ENCODE measurements at places on chromosomes 4 and X.
A peak's percentile ranks its signal among the peaks of the same experiment; 100 is the strongest.

DNA sequence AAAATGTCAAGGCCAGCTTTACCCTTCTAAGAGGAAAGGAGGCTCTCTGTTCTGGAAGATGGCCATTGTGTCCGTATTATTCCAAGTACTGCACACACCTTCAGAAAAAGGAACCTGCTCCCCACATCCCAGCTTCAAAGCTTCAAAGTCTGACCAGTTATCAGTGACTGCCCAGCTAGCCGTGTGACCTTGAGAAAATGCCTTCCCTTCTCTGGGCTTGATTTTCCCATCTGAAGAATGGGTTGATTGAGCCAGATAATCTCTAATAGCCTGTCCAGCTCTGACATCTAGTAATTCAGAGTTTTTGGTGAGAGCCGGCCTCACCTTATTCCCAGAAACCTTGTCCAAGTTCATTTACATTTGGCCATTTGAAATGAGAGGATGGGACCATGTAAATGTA lies 3.0 kb downstream of the LONRF3 start:
- DNase-seq: no peak

GRCh38 chr4:41359836-41360213 lies 103.1 kb downstream of the UCHL1 start:
- DNase-seq: no peak

GRCh38 chr4:142631836-142632235 lies 214.3 kb downstream of the INPP4B start:
- DNase-seq: no peak

- DNase-seq: no peak
Observed at GRCh38 chr4:119100655-119101054, 35.0 kb upstream of the MYOZ2 start.

GRCh38 chrX:44400588-44400987 lies 57.1 kb upstream of the EFHC2 start:
- no peak for DNase-seq

GRCh38 chrX:4043951-4044350 lies 330.5 kb upstream of the PRKX start:
- no peak for DNase-seq

DNA sequence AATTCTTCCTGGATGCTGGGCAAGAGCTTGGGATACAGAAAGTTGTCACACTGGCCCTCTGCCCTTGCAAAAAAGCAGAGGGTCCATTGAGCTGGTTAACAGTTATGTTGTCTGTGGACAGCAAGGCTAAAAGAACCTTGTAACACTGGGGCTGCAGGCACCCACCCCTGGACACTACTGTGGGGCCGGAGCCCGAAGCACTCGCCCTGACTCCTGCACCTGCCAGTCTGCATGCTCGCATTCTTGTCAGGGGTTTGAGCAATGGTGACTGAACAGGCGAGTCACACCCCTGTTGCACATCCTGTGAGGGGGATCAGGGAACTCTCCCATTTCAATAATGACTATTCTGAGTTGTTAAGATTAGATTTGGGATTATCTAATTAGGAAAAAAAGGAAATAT lies 23.6 kb downstream of the ADH4 start:
- DNase-seq: no peak

GRCh38 chr4:184259866-184260265 lies 42.2 kb upstream of the ENPP6 start:
- DNase-seq: no peak

DNA sequence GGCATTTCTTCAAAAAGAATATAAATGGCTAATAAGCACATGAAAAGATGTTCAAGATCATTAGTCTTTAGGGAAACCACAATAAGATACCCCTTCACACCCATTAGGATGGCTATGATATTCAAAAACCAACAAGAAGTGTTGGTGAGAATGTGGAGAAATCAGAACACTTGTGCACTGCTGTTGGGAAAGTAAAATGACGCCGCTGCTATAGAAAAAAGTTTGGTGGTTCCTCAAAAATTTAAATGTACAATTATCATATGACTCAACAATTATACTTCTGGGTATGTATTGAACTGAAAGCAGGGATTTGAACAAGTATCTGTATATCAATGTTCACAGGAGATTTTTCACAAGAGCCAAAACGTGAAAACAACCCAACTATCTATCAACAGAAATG lies 29.4 kb upstream of the NEUROG2 start:
- no peak for DNase-seq

GRCh38 chrX:47191331-47191730 lies 2.3 kb upstream of the UBA1 start:
- no peak for DNase-seq

- DNase-seq: no peak
Observed at GRCh38 chrX:103250977-103251376, 4.0 kb downstream of the TCEAL8 start.

GRCh38 chrX:17740137-17741122 lies 3.1 kb downstream of the SCML1 start:
- no peak for DNase-seq

DNA sequence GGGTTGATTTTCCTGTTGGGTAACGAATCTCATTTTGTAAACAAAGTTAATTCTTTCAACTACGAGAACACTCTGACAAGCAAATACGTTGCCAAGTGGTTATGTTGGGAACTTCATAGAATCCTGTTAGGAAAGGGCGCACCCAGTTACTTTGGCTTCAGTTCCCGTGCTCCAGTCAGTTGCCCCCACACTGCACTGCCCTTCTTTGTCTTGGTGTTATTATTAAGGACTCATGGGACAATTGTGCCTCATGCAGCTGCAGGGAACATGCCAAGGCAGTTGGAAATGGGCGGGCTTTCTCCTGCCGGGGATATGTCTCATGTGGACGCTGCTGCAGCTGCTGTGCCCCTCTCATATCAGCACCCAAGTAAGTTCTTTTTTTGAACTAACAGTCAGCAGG lies 28.9 kb downstream of the OFD1 start:
- peak; percentile 83 for DNase-seq

DNA sequence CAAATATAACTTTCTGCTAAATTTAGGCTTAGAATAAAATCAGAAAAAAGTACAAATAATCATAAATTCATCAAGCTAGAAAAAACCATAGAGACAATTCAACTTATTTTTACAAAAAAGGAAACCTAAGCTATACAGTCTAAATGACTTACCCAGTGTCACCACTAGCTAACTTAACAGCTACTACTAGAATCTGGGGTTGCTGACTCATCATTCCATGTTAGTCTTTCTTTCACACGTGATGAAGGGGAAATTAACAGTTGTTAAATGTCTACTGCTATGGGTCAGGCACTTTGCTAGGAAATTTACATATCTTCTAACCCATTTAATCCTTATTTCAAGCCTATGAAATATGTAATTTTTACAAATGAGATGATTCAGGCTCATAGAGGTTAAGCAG lies 349.3 kb upstream of the GALNT7 start:
- no peak for DNase-seq

DNA sequence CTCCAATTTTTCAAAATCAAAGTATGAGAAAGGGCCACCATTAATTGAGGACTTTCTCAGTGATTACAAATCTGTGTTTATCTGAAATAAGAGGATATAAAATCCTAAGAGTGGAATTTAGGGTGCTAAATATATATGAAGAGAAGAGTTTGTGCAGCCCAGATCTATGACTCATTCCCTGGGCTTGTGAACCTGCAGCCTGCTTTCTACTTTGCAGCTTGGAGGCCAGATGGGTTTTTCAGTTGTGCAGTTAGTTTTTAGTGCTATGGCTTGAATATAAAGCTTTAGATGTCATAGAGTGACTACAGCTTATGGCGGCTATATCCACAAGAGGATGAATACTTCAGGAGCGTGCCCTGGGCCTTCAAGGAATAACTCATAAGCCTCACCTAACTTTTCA lies 1391.1 kb downstream of the FSTL5 start:
- DNase-seq: no peak

- DNase-seq: no peak
Observed at GRCh38 chr4:92091335-92091734, 212.4 kb upstream of the GRID2 start.

GRCh38 chrX:46617906-46618305 lies 44.3 kb downstream of the CHST7 start:
- no peak for DNase-seq

DNA sequence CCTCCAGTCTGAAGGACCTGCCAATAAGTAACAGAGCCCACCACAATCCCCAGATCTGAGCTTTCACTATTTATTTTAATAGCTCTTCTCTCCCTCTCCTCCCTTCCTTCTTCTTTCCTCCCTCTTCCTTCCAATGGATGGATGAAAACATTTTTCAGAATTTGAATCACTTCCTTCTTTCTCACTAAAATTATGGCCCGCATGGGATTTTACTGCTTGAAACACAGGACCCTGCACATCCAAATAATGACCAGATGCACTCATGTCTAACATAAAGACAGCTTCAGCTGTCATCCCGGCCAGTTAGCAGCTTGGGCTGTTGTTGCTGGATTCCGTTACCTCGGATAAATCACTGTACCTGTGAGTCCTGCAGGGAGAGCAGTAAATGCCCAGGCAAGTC lies 5.4 kb upstream of the PHEX start:
- no peak for DNase-seq

GRCh38 chrX:87160435-87161010 lies 357.1 kb upstream of the KLHL4 start:
- DNase-seq: no peak

GRCh38 chr4:48133669-48134068 lies 381 bp downstream of the TXK start:
- DNase-seq: no peak

- DNase-seq: no peak
Observed at GRCh38 chr4:131207589-131207988, 1941.5 kb upstream of the PCDH10 start.

DNA sequence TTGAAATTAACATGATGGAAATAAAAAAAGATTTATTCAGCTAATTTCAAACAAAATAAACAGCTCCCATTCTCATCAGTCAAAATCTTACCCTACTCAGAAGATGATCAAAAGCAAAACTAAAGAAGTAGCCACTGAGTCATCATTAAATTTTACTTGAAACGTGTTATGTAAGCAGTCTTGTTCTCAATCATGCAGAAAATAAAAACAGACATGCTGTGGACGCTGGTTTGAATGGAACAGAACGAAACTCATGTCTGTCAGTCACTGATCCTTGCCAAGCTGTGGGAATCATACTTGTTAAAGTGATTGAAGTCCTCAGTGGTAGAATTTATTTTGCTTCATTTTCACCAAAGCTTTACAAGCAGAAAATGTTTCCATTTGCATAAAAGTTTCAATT lies 77.2 kb upstream of the TLR3 start:
- DNase-seq: no peak

- DNase-seq: no peak
Observed at GRCh38 chrX:100090931-100091330, 319.1 kb downstream of the PCDH19 start.

DNA sequence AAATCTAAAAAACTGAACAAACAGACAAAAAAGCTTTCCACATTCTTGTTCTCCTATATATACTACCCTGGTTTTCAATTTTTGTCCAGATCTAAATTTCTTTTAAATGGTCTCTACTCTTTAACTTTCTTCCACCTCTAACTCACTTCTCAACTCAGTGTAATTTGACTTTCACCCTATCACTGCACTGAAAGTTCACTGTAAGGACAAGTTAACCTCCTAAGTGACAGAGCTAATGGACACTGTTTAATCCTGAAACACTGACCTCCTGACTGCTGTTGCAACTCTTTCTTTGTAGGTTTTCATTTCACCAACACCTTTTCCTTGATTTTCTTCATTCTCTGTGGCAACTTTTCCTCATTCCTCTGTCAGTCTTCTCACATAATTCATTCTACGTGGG lies 50.0 kb downstream of the ATOH1 start:
- no peak for DNase-seq

- no peak for DNase-seq
Observed at GRCh38 chr4:82823062-82823461, 24.5 kb upstream of the SCD5 start.

GRCh38 chr4:39369301-39369700 lies 3.1 kb upstream of the RFC1 start:
- DNase-seq: no peak

- DNase-seq: no peak
Observed at GRCh38 chr4:94226763-94227162, 19.1 kb downstream of the SMARCAD1 start.

GRCh38 chrX:107659768-107660167 lies 31.5 kb downstream of the PRPS1 start:
- no peak for DNase-seq

GRCh38 chr4:91345632-91346031 lies 958.1 kb upstream of the GRID2 start:
- DNase-seq: no peak

GRCh38 chr4:143549928-143550327 lies 36.4 kb downstream of the SMARCA5 start:
- no peak for DNase-seq

- no peak for DNase-seq
Observed at GRCh38 chrX:154505734-154506133, 10.3 kb downstream of the FAM3A start.

- no peak for DNase-seq
Observed at GRCh38 chrX:40663880-40664630, 16.7 kb upstream of the CXorf38 start.

GRCh38 chrX:69113723-69114122 lies 51.5 kb downstream of the PJA1 start:
- no peak for DNase-seq

DNA sequence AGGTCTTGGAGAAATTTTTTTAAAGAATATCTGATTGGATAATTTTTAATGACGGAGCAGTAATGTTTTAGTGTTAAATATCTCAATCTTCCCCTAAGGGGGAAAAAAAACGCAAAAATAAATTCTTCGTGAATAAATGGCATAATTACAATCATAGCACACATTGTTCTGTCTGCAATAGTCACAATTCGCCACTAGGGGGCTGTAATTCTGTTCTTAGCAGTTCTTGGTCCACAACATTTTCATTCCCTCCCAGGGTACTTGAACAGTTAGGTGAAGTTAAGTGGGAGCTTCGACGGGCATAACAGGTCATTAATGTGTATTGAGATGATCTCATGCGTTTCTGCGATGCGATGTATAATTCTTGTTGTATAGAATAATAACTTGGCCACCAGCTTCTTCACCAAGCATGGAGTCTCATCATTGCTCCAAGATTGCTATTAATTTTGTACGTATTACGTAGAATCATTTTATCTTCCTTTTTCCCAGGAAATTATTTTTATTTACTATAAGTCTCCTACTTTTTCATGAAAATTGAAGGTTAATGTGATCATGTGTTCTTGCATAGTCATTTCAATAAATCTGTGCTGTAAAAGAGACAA lies 27.2 kb downstream of the HTR2C start:
- no peak for DNase-seq

DNA sequence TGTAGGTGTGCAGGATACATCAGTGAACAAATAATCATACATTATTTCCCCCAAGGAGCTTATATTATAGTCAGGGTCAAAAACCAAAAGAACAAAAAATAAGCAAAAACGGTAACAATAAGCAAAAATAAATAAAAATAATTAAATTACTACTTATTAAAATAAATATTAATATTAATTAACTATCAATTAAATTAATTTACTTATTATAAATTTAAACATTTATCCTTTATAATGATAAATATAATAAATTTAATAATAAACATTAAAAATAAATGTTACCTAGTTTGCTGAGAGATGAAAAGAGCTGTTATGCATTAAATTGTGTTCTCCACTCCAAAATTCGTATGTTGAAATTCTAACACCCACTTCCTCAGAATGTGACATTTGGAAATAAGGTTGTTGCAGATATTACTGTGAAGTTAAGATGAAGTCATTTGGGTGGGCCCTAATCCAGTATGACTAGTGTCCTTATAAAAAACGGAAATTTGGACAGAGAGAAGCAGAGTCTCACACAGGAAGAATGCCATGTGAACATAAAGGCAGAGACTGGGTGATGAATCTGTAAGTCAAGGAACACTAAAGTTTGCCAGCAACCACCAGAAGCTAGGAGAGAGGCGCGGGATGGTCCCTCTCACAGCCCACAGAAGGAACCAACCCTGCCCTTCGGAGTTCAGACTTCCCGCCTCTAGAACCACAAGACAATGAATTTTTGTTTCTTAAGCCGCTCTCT lies 67.2 kb upstream of the IBSP start:
- no peak for DNase-seq
